ENCODE measurements at places on chromosomes 3 and 15. TPM values are rescaled to one million over a fixed set of nuclear protein-coding genes. Genes with fewer than 3 reads are reported as not detected.
A peak's percentile ranks its signal among the peaks of the same experiment; 100 is the strongest.

The SPESP1 gene
- 3.2 TPM for total RNA-seq

The AQP9 gene
- 0.45 TPM for total RNA-seq

The ITIH4 gene
- total RNA-seq = 34.2 TPM

The LRTM1 gene
- not detected for total RNA-seq

The DAZL gene
- not detected for total RNA-seq

DNA sequence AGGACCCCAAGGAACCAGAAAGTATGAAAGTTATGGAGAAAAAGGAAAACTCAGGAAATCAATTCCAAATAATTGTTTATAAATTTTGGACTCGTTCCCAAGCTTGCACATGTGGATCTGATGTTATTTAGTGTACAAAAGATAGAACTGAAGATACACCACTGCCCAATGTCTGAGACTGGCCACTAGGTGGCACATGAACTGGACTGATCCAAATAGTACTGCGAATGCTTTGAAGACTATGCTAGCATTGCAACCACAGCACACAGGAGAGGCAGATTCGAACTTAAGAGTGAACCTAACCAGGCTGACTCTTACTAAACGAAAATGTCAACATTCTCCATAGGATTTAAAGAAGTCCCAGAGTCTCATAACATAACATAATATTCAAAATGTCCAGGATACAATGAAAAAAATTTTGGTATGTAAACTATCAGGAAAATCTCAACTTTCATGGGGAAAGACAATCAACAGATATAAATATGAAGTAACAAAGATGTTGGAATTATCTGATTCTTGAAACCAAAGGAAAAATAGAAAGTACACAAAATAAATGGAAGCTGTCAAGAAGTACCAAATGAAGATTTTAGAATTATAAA is 596.7 kb downstream of the FGF12 start:
- no peaks in the 10 kb centered on the region for H3K4me1 ChIP-seq
- no peak overlapping the region for H3K4me3 ChIP-seq
- no peak overlapping the region for H3K27ac ChIP-seq

- no peak overlapping the region for H3K4me3 ChIP-seq
- H3K27ac ChIP-seq = no peak overlapping the region
- no peaks in the 10 kb centered on the region for H3K27me3 ChIP-seq
- no peaks in the 10 kb centered on the region for H3K36me3 ChIP-seq
Measured at GRCh38 chr3:71997066-71997653, 212.2 kb upstream of the PROK2 start.

DNA sequence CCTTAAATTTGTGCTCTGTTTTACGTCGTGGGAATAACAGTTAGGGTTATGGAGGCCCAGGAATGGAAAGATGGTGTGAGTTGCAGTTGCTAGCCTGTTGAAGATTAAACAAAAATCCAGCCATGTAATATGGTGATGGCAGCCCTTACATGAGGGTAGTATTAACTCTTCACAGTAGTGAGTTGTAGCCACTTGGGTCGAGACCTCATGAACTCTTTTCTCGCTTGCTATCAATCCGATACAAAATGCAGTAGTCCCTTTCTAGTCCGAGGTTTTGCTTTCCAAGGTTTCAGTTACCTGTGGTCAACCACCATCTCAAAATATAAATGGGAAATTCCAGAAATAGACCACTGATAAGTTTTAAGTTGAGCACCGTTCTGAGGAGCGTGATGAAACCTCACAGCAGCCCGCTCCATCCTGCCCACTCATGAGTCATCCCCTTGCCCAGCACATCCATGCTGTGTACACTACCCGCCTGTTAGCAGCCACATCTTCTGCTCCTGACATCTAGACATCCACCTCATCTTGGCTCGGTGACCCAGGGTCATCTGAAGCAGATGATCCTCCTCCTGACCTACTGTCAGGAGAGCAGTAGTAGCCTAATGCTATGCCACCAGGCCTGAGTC is 177.9 kb downstream of the CDIN1 start:
- H3K27ac ChIP-seq = no peak overlapping the region
- no peaks in the 10 kb centered on the region for H3K36me3 ChIP-seq
- DNase-seq = no peak
- no peak overlapping the region for H3K4me3 ChIP-seq
- H3K4me1 ChIP-seq = no peaks in the 10 kb centered on the region

DNA sequence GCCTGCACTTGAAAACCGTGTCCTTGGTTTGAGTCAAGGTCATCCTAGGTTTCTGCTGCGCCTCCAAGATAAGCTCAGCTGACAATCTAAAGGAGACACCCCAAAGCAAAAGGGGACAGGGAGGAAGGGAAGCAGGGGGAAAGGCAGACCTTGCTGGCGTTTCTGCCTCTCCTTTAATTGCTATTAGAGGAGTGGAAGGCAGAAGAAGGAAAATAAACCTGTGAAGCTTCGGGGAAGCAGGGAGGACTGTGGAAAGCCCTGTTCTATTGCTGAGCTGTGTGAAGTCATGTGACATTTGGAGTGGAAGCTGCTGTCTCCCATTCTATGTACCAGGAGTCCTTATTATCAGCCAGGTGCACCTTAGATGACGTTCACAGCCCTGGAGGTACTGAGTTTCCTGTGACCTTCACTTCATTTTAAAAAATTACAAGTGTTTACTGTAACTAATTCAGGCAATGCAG is 21.5 kb upstream of the CHD2 start:
- no peak for DNase-seq
- H3K4me3 ChIP-seq = no peak overlapping the region
- peak overlapping the region; percentile 20 for H3K27ac ChIP-seq
- H3K4me1 ChIP-seq = peaks cover 18% of the 10 kb centered on the region
- peaks cover 1% of the 10 kb centered on the region for H3K36me3 ChIP-seq
- no peaks in the 10 kb centered on the region for H3K27me3 ChIP-seq

DNA sequence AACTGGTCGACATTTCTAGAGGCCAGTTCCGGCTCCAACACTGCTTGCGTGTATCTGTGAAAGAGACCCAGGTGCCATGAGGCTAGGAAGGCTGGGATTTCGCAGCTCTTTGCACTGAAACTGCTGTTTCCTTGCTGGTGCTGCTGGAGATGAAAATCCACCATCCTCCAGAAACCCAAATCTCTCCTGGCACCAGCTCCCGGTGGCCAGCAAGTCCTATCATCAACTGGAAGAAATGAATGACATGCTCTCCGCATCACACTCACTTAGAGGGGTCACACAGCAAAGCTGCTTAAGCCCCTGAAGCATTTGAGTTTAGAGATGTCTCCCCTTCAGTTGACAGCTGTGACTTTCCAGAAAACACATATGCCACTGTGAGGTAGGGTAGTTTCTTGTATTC is 471.8 kb upstream of the PROK2 start:
- H3K4me3 ChIP-seq = no peak overlapping the region
- H3K27ac ChIP-seq = no peak overlapping the region
- H3K36me3 ChIP-seq = no peaks in the 10 kb centered on the region
- H3K4me1 ChIP-seq = no peaks in the 10 kb centered on the region

The TNFSF10 gene
- 5.5 TPM for total RNA-seq

- H3K36me3 ChIP-seq = no peaks in the 10 kb centered on the region
- no peaks in the 10 kb centered on the region for H3K4me1 ChIP-seq
- H3K27me3 ChIP-seq = no peaks in the 10 kb centered on the region
- DNase-seq = no peak
- H3K27ac ChIP-seq = no peak overlapping the region
Measured at GRCh38 chr3:69422751-69423150, 36.9 kb upstream of the FRMD4B start.
